ENCODE measurements at places on chromosomes 12 and 14.

DNA sequence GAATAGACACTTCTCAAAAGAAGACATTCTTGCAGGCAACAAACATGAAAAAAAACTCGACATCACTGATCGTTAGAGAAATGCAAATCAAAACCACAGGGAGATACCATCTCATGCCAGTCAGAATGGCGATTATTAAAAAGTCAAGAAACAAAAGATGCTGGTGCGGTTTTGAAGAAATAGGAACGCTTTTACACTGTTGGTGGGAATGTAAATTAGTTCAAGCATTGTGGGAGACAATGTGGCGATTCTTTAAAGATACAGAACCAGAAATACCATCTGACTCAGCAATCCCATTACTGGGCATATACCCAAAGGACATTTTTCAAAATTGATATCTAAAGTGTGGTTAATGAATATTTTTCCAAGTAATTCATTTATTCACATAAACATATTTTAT, 39.6 kb upstream of the LIN7A start:
- H3K4me1 ChIP-seq, result no peaks in the 10 kb centered on the region
- no peak overlapping the region for H3K27ac ChIP-seq
- H3K27me3 ChIP-seq, result no peaks in the 10 kb centered on the region
- no peaks in the 10 kb centered on the region for H3K36me3 ChIP-seq
- H3K4me3 ChIP-seq, result no peak overlapping the region

- H3K27me3 ChIP-seq, result no peaks in the 10 kb centered on the region
- H3K36me3 ChIP-seq, result no peaks in the 10 kb centered on the region
- H3K4me1 ChIP-seq, result no peaks in the 10 kb centered on the region
- no peak for DNase-seq
These were observed 2.9 kb downstream of the NOVA1 start for GRCh38 chr14:26594756-26595545.

GRCh38 chr12:79233341-79233781, 368.8 kb downstream of the SYT1 start:
- H3K4me3 ChIP-seq, result peak overlapping the region; percentile 10
- peak overlapping the region; percentile 51 for H3K27ac ChIP-seq
- H3K36me3 ChIP-seq, result no peaks in the 10 kb centered on the region
- peaks cover 16% of the 10 kb centered on the region for H3K4me1 ChIP-seq

DNA sequence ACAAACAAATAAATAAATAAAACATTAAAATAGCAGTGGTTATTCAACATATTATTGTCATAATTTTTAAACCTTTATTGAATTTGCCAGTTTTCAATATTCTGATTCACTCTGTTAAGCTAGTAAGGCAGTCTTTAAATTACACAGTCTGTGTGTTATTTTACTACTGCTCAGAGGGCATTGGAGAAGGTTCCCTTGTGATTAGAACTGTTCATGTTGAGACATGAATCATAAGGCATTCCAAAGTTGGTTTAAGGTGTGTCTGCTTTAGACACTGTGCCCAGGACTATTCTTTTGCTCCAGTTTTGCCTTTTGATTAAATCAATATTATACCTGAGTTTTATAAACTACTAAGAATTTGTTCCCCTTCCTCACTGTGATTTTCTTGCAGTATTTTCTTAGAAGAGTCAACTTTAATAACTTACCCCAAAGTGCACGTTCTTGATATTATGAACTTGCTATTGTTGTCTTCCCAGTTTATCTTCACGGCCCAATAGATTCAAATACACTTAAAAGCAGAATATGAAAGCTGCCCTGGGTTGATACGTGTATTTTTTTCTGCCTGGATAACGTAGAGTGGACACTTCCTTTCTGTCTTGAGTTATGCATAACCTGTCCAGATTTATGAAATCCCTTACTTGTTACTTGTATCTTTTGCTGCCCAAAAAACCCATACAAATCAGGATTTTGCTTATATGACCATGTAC, 105.3 kb upstream of the BCAT1 start:
- H3K27ac ChIP-seq, result no peak overlapping the region
- H3K4me1 ChIP-seq, result peaks cover 10% of the 10 kb centered on the region
- no peaks in the 10 kb centered on the region for H3K36me3 ChIP-seq
- H3K4me3 ChIP-seq, result peak overlapping the region; percentile 81

GRCh38 chr12:43832463-43833168, 3.3 kb upstream of the TMEM117 start:
- H3K4me1 ChIP-seq, result peaks cover 6% of the 10 kb centered on the region
- no peak overlapping the region for H3K4me3 ChIP-seq
- H3K27ac ChIP-seq, result no peak overlapping the region
- no peaks in the 10 kb centered on the region for H3K27me3 ChIP-seq
- H3K36me3 ChIP-seq, result no peaks in the 10 kb centered on the region

DNA sequence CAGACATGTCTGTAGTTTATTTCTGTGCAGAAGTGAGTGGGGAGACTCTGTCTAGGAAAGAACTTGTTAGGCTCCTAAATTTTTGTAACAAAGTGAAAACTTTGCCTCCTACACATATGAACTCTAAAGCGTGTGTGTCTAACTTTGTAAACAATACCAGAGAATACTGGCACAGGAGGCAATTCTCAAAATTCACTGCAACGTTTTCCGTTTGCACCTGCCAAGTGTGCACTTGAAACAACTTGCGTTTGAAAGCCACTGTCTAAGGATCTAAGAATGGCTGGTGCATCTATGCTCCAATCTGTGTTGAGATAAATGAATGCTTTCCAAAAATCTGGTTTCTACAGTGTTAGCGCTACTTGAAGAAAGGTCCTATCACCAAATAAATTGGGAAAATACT, 15.3 kb downstream of the GRIP1 start:
- no peaks in the 10 kb centered on the region for H3K36me3 ChIP-seq
- H3K4me3 ChIP-seq, result no peak overlapping the region
- H3K27ac ChIP-seq, result no peak overlapping the region
- no peak for DNase-seq

GRCh38 chr12:92261692-92262091, 116.0 kb upstream of the BTG1 start:
- no peaks in the 10 kb centered on the region for H3K27me3 ChIP-seq
- H3K27ac ChIP-seq, result no peak overlapping the region
- H3K36me3 ChIP-seq, result no peaks in the 10 kb centered on the region
- H3K4me3 ChIP-seq, result no peak overlapping the region
- no peaks in the 10 kb centered on the region for H3K4me1 ChIP-seq

DNA sequence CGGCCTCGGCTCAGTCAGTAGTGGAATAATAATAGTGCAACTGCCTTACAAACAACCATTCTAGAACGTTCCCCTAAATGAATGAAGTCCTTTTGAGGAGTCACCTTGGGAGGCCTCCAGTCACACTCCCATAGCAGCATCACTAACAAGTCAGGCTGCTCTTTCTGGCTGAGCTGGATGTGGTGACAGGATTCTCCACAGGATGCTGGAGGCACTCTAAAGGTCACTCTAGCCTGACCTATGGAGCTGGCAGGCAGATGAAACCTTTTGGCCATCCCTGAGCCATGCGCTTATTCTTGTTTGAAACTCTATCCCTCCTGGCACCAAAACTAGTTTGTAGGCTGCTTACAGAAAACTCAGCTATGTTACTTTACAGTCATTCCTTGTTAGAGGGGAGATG, 17.9 kb upstream of the TFCP2 start:
- H3K4me1 ChIP-seq, result peaks cover 11% of the 10 kb centered on the region
- no peak overlapping the region for H3K4me3 ChIP-seq
- DNase-seq, result no peak
- no peaks in the 10 kb centered on the region for H3K36me3 ChIP-seq
- H3K27ac ChIP-seq, result no peak overlapping the region

- no peak overlapping the region for H3K27ac ChIP-seq
- H3K27me3 ChIP-seq, result no peaks in the 10 kb centered on the region
- no peaks in the 10 kb centered on the region for H3K36me3 ChIP-seq
- no peak overlapping the region for H3K4me3 ChIP-seq
These were observed 39.7 kb upstream of the ATF7IP start for GRCh38 chr12:14325716-14326343.

GRCh38 chr14:51554339-51554920, 97.3 kb upstream of the FRMD6 start:
- peaks cover 3% of the 10 kb centered on the region for H3K4me1 ChIP-seq
- DNase-seq, result no peak
- H3K4me3 ChIP-seq, result no peak overlapping the region
- no peaks in the 10 kb centered on the region for H3K27me3 ChIP-seq
- H3K27ac ChIP-seq, result no peak overlapping the region

DNA sequence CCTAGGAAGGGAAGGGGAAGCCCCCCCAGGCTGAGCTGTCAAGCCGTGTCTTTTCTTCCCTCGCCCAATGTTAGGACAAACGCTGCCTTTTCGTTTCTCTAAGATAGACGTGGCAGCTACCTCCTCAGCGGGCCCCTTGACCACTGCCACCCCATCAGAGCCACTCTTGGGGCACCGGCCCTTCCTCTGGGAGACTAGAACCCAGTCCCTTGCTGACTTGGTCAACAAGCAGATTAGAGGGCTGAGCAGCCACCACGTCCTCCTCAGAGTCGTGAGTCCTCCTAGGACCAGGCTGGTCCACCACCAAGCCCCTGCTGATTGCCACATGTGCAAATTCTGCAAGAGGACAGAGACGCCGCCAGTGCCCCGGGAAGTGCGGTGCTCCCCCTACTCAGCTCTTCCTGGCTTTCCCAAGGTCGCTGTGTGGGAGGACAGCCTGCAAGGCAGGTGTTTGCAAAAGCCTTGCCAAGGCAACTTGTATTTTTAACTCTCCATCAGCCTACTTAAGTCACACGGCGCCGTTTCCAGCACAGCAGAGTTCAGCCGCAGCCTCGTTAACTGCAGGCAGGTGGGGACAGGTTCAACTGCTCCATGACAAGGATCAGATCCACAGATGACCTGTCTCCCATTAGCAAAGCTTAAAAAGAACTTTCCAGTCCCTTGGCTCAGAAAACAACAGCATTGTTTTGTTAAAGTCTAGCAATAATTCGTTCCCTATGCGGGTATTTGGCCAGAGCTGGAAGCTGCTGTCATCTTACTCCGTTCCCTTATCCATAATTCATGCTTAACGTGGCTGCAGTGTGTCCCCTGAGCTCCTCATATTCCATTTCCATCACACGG, 65.6 kb downstream of the TESC start:
- H3K27ac ChIP-seq, result no peak overlapping the region
- no peaks in the 10 kb centered on the region for H3K4me1 ChIP-seq
- no peak for DNase-seq

- no peaks in the 10 kb centered on the region for H3K4me1 ChIP-seq
- no peak for DNase-seq
- no peak overlapping the region for H3K27ac ChIP-seq
- no peak overlapping the region for H3K4me3 ChIP-seq
- no peaks in the 10 kb centered on the region for H3K27me3 ChIP-seq
- H3K36me3 ChIP-seq, result no peaks in the 10 kb centered on the region
These were observed 364.8 kb downstream of the BMP4 start for GRCh38 chr14:53591816-53592215.

GRCh38 chr14:95260537-95261361, 59.0 kb downstream of the CLMN start:
- DNase-seq, result no peak
- H3K4me1 ChIP-seq, result peaks cover 13% of the 10 kb centered on the region
- H3K4me3 ChIP-seq, result no peak overlapping the region
- no peak overlapping the region for H3K27ac ChIP-seq

DNA sequence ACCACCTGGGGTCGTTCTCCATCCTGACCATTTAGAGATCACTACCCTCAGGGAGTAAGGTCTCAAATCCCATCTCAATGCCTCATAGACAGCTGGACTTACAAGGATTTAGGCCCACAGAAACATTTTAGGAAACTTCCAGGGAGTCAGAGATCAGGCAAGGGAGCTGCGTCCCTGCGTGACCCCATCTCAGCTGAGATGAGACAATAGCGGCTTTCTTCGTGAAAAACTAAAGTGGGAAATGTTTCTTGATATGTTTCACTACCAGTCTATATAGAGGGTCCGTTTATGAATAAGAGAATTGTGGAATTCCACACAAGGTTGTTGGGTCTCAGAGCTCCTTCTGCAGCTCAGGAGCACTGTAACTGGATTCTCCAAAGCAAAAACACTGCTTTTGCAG, 105.1 kb downstream of the VCPKMT start:
- H3K27ac ChIP-seq, result no peak overlapping the region
- no peaks in the 10 kb centered on the region for H3K27me3 ChIP-seq
- no peak overlapping the region for H3K4me3 ChIP-seq
- no peaks in the 10 kb centered on the region for H3K36me3 ChIP-seq

GRCh38 chr12:56374726-56375597, 12.3 kb upstream of the APOF start:
- H3K27me3 ChIP-seq, result no peaks in the 10 kb centered on the region
- H3K4me3 ChIP-seq, result no peak overlapping the region
- peak overlapping the region; percentile 72 for H3K27ac ChIP-seq
- DNase-seq, result no peak
- H3K36me3 ChIP-seq, result no peaks in the 10 kb centered on the region
- H3K4me1 ChIP-seq, result peaks cover 15% of the 10 kb centered on the region

- H3K36me3 ChIP-seq, result no peaks in the 10 kb centered on the region
- H3K27ac ChIP-seq, result no peak overlapping the region
- DNase-seq, result no peak
These were observed 151.1 kb upstream of the SFSWAP start for GRCh38 chr12:131559517-131560516.

GRCh38 chr14:78048120-78048519, 122.1 kb upstream of the NRXN3 start:
- no peaks in the 10 kb centered on the region for H3K4me1 ChIP-seq
- no peak overlapping the region for H3K4me3 ChIP-seq
- H3K36me3 ChIP-seq, result no peaks in the 10 kb centered on the region
- no peak for DNase-seq
- H3K27me3 ChIP-seq, result no peaks in the 10 kb centered on the region
- H3K27ac ChIP-seq, result no peak overlapping the region

DNA sequence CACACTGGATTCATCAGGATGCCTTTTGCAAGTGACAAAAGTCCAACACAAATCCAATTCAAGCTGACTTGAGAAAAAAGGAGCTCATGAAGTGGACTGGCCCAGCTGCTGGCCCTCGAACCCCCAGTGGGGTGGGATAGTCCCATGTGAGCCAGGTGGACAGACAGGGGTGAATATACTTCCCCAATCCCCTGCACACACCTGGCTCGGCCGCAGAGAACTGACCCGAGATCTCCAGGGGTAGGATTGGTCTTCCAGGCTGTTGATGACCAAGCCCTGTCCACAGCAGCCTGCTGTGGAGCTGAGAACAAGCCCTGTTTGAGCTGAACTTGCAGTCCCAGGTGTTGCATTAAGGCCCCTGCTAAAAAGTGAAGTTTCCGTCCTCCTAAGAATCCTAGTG, 56.2 kb downstream of the TPCN1 start:
- H3K27ac ChIP-seq, result no peak overlapping the region
- no peaks in the 10 kb centered on the region for H3K4me1 ChIP-seq
- H3K27me3 ChIP-seq, result no peaks in the 10 kb centered on the region
- DNase-seq, result no peak

DNA sequence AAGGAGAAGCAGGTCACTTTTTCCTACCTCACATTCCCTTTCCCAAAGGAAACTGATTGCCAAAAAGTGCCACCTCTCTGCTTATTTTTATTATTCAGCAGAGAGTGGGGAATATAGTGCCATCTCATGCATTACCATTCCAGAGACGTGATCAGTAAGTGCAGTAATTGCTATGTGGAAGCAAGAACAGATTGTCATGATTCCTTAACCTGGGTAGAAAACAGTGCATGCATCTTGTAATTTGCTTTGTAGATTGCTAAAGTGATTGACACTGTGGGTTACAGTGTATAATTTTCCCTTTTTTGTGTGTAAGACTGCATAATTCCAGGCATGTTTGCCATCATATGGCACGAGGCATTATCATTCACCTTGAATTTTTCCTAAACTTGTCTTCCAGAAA, 332.5 kb downstream of the DIO2 start:
- DNase-seq, result no peak
- no peak overlapping the region for H3K27ac ChIP-seq
- H3K4me1 ChIP-seq, result no peaks in the 10 kb centered on the region
- no peak overlapping the region for H3K4me3 ChIP-seq
- H3K27me3 ChIP-seq, result no peaks in the 10 kb centered on the region

All from MM.1S (cell line).